Occipital lobe (tissue), 3 donors: ENCODE measurements at places on chromosomes 1 and 21.

DNA sequence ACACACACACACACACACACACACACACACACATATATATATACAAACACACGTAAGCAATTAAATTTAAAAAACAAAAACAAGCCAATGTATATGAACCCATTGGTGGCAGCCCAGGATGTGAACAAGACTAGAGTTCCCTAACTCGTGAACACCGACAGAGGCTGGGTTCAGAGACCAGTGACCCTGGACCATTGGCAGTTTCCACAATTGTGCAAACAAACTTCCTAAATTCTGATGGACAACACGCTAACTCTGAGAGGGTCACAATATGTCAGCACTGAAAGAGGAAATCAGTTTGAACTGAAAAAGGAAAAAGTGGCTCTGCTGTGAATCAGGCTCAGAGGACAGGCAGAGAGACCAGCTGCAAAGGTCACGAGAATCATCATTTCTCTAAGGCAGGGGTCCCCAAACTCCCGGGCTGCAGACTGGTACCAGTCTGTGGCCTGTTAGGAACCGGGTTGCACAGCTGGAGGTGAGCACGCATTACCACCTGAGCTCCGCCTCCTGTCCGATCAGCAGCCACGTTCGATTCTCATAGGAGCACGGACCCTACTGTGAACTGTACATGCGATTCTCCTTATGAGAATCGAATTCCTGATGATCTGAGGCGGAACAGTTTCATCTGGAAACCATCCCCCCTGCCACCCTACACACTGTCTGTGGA is 50.5 kb upstream of the ERO1B start:
- no peak for DNase-seq

DNA sequence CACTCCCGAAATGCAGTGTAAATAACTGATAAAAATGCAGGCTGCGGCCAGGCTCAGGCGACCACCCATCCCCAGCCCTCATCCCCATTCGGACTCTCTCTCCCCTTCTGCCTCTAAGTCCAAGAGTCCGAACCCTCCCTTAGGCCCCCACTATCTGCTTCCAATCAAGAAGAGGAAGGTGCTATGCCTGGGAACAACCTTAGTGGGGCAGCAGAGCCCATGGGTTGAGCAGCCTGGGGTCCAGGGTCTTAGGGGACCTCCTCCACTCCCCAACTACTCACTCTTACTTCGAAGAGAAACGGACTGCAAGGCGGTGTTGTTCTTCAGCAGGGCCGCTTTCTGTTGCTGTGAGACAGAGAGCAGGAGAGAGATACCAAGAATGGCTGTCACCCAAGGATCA is 12.2 kb downstream of the ARHGEF2 start:
- no peak for DNase-seq

- no peak for DNase-seq
Observed at GRCh38 chr1:201584471-201585092, 45.7 kb downstream of the NAV1 start.

DNA sequence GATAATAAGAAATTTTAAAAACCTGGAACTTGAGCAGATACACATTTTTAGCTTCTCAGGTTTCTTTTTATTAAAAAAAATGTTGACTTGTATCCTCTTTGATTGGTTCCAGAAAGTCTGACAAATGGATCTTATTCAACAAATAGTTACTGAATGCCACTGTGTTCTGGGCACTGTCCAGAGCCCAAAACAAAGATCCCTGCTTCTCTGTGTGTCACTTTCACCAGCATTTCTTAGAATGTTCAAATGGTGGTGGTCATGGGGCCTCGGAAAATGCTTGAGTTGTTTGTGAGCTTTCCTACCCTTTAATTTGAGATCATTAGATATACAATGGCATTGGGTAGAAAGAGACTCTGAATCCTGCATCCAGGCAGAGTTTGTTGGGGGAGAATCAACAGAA is 19.9 kb downstream of the ACTN2 start:
- no peak for DNase-seq

DNA sequence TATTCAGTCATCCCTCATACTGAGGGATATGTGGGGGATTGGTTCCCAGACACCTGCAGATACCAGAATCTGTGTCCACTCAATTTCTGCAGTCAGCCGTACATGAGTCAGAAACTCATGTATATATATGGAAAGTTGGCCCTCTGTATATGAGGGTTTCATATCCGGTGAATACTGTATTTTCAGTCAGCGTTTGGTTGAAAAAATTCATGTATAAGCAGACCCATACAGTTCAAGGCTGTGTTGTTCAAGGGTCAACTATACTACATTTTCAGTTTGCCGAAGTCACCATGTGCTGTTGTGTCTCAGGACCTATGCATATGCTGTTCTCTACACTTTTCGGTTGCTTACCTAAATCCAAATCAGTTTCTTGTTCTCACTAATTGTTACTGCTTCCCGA is 10.5 kb downstream of the AXDND1 start:
- no peak for DNase-seq

DNA sequence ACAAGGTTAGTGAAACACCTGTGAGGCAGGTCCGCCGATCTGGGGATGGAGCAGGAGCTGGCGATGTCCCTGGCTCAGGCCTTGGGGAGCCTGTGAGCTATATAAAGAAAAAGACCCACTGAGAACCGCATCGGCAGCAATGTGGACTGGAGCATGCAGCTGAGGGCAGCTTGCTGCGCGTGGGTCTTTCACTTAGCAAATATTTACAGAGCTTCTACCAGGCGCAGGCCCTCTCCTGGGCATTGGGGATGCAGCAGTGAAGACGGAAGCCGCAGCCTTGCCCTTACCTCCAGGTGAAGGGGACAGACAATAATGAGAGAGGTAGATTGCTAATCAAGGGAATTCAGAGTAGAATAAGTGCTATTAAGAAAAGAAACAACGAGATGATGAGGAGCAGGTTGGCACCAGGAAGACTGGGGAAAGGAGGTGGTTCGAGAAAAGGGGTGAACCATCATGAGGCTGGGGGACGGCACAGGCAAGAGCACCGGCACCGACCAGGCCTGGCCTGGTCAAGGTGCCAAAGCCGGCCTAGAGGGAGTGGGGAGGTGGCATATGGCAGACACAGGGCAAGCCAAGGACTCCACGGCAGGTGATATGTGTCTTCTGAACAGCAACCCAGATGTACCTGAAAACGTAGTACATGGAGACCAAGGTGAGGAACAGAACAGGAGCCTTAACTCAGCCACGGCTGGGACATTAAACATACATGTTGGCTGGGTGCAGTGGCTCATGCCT is 60.7 kb upstream of the PAX7 start:
- no peak for DNase-seq

DNA sequence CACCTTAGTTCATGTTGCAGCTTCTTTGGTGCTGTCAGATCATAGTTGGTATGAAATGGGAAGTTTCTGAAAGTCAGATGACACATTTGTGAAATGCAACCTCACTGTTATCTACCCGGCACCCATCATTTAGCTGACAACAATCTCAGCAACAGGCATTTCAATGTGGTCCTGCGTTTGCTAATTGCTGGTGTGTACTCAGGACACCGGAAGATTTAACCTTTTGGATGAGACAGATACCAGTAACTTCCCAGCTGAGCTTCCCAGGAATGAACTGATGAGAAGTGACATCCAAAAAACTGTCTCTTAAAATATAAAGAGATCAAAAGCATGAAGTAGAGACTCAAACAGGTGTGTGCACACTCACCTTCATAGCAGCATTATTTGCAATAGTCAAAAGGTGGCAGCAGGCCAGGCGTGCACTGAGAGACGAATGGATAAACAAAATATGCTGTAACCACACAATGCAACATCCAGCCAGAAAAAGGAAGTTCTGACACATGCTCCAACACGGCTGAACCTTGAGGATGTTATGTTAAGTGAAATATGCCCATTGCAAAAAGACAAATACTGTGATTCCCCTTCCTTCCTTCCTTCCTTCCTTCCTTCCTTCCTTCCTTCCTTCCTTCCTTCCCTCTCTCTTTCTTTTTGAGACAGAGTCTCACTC is 7.9 kb upstream of the CLDN14 start:
- DNase-seq, result no peak

- DNase-seq, result no peak
Observed at GRCh38 chr1:5831600-5832335, 160.5 kb downstream of the NPHP4 start.

- DNase-seq, result no peak
Observed at GRCh38 chr1:100506217-100506616, 31.7 kb upstream of the GPR88 start.
